NAMALWA (cell line): ENCODE measurements at places on chromosomes 2 and 18.
A peak's percentile ranks its signal among the peaks of the same experiment; 100 is the strongest.

GRCh38 chr2:133676392-133677130, 108.3 kb upstream of the NCKAP5 start:
- DNase-seq, result no peak

- no peak for DNase-seq
Measured at GRCh38 chr2:25358249-25358815, 16.6 kb upstream of the DNMT3A start.

GRCh38 chr2:172995323-172996244, 80.1 kb upstream of the MAP3K20 start:
- no peak for DNase-seq

- no peak for DNase-seq
Measured at GRCh38 chr2:128467321-128467969, 148.8 kb upstream of the HS6ST1 start.

- DNase-seq, result no peak
Measured at GRCh38 chr2:75570948-75571729, 10.4 kb upstream of the EVA1A start.

- DNase-seq, result no peak
Measured at GRCh38 chr2:118992740-118993391, 50.9 kb downstream of the MARCO start.

- DNase-seq, result no peak
Measured at GRCh38 chr2:119723186-119723585, 36.5 kb upstream of the PTPN4 start.

GRCh38 chr2:101952551-101952950, 39.2 kb upstream of the IL1R2 start:
- DNase-seq, result no peak

DNA sequence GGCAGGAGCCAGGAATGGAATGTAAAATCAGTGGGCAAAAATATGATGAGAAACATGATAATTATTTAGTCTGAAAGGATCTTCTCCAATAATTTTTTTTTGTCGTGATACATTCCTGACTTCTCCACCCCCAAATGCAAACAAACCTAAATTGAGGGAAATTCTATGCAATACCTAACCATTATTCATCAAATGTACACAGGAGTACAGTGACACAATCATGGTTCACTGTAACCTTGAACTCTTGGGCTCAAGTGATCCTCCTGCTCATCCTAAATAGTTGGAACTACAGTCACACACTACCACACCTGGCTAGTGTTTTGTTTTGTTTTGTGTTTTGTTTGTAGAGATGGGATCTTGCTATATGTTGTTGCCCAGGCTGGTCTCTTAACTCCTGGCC, 46.5 kb downstream of the RAB10 start:
- no peak for DNase-seq

DNA sequence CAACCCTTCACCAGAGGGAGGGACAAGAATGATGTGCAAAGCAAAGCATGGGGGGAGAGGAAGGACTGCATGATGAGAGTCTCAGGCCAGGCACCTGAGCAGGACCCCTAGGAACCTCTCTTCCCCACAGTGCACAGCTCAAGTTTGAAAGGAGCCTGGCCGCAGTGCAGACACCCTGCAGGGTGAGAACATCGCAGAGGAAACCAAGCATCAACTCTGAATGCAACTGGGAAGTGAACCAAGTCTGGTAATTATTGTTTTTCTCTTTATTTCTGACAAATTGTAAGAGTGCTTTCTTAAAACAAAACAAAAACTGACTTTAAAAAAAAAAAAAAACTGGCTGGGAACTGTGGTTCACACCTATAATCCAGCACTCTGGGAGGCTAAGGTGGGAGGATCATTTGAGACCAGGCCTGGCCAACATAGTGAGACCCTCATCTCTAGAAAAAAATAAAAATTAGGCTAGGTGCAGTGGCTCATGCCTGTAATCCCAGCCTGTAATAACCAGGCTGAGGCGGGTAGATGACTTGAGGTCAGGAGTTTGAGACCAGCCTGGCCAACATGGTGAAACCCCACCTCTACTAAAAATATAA, 15.3 kb downstream of the NPC1 start:
- DNase-seq, result no peak

- DNase-seq, result no peak
Measured at GRCh38 chr2:69017835-69018234, 4.9 kb downstream of the ANTXR1 start.

GRCh38 chr18:3688690-3689089, 238.7 kb downstream of the TGIF1 start:
- DNase-seq, result no peak

DNA sequence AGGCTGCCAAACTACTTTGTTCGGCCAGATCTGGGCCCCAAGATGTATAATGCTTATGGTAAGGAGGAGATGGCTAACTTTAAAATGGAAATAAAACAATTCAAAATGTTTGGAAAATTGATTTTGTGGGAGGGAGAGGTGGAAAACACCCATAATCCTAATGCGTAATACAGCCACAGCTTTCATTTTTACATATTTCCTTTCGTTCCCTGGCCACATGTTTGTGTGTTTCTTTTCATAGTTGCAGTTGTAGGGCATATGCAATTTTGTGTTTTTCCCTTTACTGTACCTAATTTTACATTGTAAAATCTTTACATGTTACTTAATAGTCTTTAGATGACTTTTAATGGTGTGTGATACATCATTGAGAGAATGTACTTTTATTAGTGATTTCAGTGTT, 44.6 kb downstream of the KDM3A start:
- DNase-seq, result no peak

- no peak for DNase-seq
Measured at GRCh38 chr18:21056545-21056944, 55.1 kb downstream of the ROCK1 start.

GRCh38 chr2:161315380-161315779, 7.2 kb downstream of the PSMD14 start:
- no peak for DNase-seq

DNA sequence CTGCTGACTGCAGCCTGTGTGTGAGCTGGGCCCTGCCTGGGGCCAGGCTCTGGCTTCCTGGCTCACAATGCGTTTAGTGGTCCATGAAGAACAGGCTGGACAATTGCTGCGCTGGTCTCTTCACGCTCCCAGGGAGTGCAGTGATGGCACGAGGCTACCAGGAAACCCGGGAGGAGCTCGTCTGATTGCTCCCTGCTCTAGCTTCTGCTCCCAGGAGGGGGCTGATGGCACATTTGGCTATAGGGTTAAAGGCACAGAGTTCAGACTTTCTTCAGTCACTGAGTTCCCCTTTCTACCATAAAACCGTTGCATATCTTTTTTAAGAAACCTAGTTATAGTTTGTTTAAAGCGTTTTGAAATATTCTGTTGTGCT, 60.1 kb downstream of the KCNF1 start:
- no peak for DNase-seq

GRCh38 chr2:230614913-230615332, 97.7 kb upstream of the CAB39 start:
- DNase-seq, result peak; percentile 90
